ENCODE measurements at places on chromosomes 5 and 9. TPM values are rescaled to one million over a fixed set of nuclear protein-coding genes. Genes with fewer than 3 reads are reported as not detected.

CYLC2 gene
- not detected for total RNA-seq

UGT3A1 gene
- total RNA-seq = not detected

RANBP17 gene
- 5.5 TPM for total RNA-seq

RNF38 gene
- 11.2 TPM for total RNA-seq

XPA gene
- total RNA-seq = 11.4 TPM

RAB14 gene
- 23.8 TPM for total RNA-seq

PCDHA1 gene
- 0.03 TPM for total RNA-seq

FBXW5 gene
- total RNA-seq = 124 TPM

SPATA31A3 gene
- total RNA-seq = 0.20 TPM

FAM163B gene
- not detected for total RNA-seq

TBC1D2 gene
- total RNA-seq = 4.9 TPM

DND1 gene
- total RNA-seq = not detected

DNA sequence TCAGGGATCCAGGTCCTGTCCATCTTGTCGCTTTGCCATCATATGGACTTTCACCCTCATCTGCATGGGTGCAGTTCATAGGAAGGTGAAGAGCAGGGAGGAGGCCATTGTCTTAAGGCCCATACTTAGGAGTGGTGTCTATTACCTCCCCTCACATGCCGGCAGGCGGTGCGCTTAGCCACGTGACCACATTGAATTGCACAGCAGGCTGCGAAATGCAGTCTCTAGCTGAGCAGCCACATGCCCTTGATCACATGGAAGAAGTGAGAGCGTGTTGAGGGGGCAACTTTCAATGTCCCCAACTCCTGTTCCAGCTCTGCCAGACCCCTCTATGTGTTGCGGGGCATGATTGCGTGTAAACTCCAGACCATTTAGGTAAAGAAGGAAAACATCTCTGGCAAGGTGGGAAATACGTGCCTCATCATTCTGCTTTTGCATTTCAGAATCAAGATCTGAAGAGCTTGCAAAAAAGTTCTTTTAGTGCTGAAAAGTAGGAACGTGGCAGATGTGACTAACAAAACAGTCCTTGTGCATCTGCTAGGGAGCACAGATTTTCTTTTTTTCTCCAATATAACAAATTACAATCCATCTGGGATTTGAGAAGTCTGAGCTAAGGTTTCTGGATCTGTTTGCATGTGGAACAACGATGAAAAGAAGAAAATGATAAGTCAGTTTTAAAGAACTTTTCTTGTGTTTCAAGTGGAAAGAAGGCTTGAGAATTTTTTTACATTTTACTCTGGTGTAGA is 34.4 kb downstream of the ROPN1L start:
- DNase-seq = no peak

- DNase-seq = peak; percentile 27
Measured at GRCh38 chr5:116084287-116084691, 536 bp upstream of the COMMD10 start.

DNA sequence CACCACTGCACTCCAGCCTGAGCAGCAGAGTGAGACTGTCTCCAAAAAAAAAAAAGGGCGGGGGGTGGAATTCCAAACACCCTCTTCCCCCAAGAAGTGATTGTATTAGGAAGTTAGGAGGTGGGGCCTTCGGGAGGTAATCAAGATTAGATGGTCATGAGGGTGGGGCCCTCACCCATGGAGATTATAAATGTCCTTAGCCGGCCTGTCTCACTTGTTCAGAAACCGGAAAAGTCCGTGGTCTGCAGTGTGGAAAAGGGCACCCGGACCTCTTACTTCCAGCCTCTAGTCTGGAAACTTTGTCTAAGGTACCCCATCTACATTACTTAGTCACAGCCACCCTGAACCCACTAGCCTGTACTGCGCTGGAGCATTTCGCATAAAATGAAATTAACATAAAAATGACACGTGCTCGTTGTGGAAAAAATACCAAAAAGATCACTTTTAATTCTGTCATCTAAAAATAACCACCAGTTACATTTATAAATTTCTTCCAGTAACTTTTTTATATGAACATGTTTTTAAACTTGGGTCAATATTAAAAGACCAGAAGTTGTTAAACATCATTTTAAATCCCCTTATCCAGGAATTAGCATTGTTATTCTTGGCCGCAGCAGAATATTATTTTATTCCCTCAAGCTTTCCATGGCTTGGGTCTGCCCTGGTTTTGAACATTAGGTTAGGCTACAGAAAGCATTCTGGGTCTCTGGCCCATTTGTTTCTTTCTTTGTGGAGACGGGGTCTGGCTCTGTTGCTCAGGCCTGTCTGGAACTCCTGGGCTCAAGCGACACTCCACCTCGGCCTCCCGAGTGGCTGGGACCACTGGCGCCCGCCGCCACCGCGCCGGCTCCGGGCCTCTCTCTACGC is 1.2 kb upstream of the CKS2 start:
- DNase-seq = peak; percentile 13

DNA sequence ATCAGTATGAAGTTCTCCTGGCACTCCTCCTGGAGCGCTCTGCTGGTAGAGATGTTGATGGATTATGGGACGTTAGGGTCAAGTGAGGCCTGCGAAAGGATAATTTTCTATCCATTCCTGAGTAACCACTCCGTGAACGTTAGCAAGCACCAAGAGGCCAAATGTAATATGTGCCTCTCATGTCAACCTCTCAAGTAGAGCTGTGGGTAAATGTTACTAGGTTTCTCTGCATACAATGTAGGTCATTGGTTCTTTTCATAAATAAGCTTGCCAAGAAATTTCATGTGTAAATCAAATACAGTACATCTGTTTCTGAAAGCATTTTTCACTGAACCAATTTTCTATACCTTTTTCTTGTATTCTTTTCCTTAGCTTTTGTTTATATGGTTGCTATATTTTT is 126.3 kb downstream of the KDM4C start:
- no peak for DNase-seq

DNA sequence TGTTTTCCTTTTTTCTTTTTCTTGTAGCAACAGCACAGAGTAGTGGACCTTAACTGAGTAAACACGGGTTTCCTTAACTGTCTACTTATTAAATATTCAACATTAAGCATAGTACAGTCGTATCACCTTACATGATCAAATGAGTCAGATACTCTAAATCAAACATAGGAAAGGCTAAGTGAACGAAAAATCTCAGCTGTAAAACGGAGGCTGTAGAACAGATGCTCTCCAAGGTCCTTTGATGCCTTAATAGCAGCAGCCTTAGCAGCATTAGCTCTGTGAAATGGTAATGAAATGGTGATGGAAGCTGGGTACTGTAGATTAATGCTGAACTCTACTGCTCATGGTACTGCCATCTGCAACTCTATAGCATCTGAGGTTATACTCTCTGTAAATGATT is 1433.3 kb upstream of the C9orf72 start:
- no peak for DNase-seq

DNA sequence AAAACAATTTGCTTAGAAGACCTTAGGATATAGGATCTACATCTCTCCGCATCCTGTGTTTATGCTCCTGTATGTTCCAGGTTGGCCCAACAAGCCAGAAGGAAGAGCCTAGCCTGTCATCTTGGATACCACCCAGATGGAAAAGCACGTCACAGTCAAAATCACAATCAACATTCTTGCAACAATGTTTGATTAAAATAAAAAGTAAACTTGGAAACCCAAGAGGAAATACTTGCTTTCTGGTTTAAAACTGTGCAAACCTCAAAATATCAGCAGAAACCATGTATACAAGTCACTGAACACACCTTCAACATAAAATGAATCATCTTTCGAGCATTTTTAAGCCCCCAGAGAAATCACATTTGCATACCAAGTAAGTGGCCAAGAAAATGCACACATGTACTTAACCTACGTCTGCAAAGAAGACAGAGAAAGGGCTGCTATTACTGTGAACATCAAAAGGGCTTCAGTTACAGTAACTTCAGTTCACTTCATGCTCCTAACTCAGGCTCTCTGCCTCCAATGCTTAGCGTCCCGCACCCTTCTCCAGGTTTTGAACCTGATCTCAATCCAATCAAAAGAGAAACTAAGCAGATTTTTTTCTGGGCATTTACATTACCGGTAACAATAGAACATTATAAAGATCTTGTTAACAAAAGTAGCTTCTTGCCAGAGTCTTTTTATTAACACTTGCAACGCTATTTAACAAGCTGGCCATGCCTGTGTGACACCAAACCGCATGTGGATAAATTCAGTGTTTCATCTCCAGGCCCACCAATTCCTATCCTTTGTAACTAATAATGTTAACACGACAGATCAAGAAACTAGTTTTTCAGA is 1.3 kb downstream of the ENC1 start:
- DNase-seq = no peak

DNA sequence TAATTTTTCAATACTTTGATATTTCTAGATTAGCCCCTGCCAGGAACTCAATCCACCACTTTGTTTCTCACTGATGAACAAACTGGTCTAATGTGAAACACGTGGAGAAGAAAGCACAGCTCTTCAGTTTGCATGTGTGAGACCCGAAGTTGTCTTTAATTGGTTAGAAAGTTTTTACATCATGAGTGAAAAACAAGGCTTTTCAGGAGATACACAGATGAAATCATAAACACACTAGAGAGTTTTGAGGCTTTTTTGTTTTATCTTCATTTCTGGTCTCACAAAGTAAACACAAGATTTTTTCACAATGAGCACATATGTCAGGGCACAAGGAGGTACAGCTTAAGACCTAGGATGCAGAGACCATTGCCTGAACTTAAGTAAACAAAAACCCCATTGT is 84.5 kb upstream of the MOCS2 start:
- no peak for DNase-seq

- DNase-seq = no peak
Measured at GRCh38 chr5:29516224-29516623, 1677.3 kb upstream of the CDH6 start.

DNA sequence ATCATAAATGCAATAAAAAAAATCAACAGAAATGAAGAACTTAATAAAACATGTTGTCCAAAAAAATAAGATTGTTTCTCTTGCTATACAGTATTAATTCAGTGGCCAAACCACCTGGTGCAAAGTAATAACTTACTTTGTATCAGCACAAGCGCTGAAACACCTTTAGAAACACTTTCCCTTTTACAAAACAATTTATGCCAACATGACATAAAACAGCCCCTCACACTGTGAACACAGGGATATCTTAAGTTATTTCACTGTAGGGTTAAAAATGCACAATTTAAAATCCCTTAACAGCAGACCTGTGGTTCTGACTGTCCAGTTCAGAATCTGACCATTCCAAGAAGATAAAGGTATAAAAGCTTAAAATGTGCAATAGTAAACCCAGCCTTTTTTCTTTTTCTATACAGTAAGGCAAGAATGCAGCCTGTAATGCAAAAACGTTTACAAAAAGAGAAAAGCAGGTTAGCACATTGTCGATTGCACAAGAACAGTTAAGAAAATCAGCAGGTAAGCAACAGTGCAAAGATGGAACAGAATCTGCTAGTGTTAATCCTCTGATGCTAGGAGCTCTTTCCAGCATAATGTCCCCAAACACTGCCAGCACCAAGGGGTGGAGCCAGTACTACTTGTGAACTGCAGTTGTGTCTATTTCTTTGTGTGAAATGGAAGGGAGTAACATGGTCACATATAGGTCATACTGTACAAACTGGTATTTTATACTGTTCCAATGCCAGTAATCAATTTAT is 21.6 kb downstream of the RAB14 start:
- no peak for DNase-seq

- no peak for DNase-seq
Measured at GRCh38 chr5:126354858-126355731, 68.1 kb upstream of the GRAMD2B start.

- no peak for DNase-seq
Measured at GRCh38 chr9:22240619-22241018, 206.0 kb upstream of the DMRTA1 start.

DNA sequence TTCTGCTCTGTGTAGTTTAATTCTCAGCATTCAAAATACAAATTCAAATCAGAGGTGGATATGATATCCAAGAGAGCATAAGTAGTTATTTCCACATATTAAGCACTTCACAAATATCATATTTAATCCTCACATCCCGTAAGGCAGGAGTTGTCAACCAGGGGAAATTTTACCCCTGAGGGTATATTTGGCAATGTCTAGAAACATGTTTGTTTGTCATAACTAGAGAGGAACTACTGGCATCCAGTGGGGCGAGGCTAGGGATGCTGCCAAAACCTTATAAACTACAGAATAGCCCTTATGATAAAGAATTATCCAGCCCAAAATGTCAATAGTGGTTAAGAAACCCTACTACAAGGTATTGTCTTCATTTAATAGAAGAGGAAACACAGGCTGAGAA is 619.4 kb downstream of the SLCO4C1 start:
- no peak for DNase-seq

- no peak for DNase-seq
Measured at GRCh38 chr5:125367702-125368101, 621.3 kb upstream of the ZNF608 start.

DNA sequence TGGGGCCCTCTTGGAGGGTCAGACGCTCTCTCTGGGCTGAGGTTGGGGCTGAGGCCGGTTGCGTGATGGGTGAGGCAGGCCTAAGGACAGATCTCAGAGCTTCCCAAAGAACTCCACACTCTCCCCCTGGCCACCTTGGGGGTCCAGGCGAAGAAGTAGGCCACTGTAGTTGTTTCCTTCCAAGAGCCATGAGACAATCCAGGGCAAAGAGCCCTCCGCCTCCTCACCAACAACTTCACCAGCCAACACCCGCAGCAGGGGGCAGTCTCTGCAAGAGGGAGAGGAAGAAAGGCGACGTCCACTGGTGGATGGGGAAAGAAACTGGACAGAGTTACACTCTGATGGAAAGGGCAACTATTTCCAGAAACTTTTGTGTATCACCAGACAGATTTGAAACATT is 10.7 kb downstream of the SLC35A4 start:
- no peak for DNase-seq
